Inflammatory macrophage (primary cell): ENCODE measurements at places on chromosomes 16 and 17.

- no peak for DNase-seq
Measured at GRCh38 chr16:9097266-9098219, 6.1 kb downstream of the HAPSTR1 start.

- DNase-seq = no peak
Measured at GRCh38 chr17:72604518-72604917, 483.7 kb downstream of the SOX9 start.

DNA sequence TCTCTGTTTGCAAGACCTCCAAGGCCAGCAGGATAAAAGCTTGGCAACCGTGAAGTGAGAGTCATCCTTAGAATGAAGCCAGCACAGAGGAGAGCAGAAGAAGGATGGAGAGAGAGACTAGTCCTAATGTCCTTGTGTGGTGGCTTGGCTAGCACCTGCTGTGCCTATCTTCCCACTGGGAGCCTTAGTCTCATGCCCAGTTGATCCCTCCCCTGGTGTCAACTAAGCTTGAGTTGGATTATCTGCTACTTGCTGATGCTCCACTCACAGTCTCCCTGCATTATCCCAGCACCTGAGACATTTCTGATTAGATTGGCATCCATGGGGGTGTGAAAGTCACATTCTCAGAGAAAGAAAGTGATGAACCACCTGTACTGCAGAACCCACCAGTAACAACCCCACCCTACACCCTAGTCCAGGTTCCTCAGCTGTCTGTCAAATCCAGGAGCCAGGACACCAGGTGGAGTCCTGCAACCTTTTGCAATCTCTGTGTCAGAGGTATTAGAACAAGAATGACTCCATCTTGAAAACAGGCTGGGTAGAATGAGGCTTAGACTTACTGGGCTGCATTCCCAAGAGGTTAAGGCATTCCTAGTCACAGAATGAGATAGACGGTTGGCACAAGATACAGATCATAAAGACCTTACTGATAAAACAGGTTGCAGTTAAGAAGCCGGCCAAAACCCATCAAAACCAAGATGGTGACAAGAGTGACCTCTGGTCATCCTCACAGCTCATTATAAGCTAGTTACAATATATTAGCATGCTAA, 460.2 kb upstream of the C16orf82 start:
- DNase-seq = no peak

DNA sequence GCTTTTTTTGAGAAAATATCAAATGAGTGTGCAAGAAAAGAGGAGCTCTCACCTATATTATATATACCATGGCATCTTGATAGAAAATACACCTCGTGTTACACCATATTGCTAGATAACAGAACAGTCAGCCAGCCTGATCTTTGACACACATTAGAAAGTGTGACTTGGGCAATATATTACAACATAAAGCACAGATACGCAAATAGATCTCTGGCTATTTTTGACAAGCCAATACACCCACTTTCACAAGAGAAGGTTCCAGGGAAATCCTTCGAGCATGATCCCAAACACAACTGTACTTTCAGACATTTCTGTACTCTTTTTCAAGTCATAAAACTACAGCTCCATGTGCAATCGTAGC, 9.4 kb downstream of the GGA2 start:
- peak; percentile 76 for DNase-seq

DNA sequence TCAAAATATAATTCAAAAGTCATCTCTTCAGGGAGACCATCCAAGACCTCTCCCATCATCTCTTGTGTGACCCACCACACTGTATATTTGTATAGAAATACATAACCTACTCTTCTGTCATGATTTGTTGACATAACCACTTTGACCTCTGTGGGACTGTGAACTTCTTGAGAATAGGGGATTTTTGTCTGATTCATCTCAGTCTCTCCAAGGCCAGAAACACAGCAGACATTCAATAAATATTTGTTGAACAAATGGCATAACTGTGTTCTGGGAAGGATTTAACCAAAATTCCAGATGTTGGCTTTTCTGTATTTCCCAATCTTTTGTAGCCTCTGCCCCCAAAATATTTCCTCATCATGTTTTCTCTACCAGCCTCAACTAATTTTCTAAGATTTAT, 169.7 kb downstream of the CDH11 start:
- DNase-seq = no peak

GRCh38 chr17:14201021-14201987, 35.4 kb downstream of the CDRT15 start:
- DNase-seq = peak; percentile 88

DNA sequence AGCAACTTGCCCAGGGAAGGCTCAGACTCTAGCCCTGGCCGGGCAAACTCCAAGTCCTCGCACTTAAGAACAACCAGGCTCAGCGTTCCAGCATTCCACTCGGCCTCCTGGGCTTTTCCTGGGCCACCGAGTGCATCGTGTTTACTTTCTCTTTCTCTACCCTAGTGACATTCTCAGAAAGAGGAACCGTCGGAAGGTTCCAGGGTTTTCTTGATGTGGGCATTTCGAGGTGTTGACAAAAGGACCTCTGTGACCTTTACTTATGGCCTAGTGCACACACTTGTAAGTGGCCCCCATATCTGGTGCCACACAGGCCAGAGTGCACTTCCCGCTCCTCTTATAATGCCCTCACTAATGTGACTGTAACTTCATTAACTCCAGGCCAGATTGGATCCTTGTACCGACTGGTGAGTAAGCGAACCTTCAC, 3.1 kb upstream of the BANP start:
- peak; percentile 68 for DNase-seq

- DNase-seq = no peak
Measured at GRCh38 chr17:34095106-34095505, 160.0 kb upstream of the CCL2 start.

DNA sequence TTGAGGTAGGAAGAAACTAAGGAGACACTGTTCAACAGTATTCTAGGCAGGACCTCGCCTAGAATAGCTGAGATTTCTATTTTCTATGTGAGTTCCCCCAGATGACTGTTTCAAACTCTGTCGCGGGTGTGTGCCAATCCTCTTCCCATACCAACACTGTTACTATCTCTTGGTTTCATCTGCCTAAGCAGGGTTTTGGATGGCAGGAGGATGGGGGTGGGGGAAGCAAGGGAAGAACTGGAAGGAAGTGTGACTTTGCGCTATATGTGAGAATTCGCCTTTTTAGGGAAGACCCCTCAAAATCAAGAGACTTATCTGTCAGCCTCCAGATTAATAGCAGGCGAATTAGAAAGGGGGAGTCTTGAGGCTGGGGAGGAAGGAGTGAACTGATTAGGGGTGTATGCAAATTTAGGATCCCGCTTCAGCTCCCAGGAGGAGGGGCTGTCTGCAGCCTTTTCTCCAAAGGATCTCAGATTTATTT, 521 bp upstream of the G6PC3 start:
- DNase-seq = peak; percentile 43

GRCh38 chr17:33970279-33970678, 284.8 kb upstream of the CCL2 start:
- DNase-seq = peak; percentile 44

- no peak for DNase-seq
Measured at GRCh38 chr16:86676254-86676670, 97.9 kb downstream of the FOXL1 start.

- no peak for DNase-seq
Measured at GRCh38 chr16:67169642-67170167, 633 bp upstream of the NOL3 start.

DNA sequence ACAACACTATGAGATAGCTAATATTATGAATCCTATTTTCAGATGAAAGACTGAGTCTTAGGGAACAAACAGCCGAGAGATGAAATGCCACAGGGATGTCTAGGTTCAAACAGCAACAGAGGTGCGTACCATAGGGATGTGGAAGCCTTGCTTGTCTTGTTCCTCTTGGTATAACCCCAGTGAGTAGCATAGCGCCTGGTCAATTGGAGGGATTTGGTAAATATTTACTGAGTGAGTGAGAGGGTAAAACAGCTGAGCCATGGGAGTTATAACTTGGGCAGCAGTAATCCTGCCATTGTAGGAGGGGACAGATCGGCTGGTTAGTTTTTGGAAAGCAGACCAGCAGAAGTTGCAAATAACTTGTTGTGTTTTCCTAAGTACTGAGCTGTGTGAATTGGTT, 80.2 kb downstream of the WWOX start:
- no peak for DNase-seq

- DNase-seq = no peak
Measured at GRCh38 chr16:3282103-3282729, 1.1 kb upstream of the ZNF263 start.

DNA sequence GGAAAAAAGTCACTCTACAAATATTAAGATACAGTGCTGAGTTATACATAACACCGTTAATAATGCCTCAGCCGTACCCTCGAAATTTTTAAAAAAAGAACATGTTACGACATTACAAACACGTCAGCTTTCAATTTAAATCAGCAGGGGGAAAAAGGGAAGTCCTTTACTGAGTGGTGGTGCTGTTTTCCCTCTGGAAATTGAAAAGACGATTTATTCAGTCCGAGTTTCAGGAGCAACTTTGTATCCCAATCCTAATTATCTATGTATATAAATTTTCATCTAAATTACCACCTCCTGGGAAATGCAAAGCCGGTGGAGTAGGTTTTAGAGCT, 1.3 kb downstream of the NETO2 start:
- DNase-seq = peak; percentile 59

- DNase-seq = peak; percentile 51
Measured at GRCh38 chr17:21210411-21211076, 3.4 kb downstream of the TMEM11 start.

DNA sequence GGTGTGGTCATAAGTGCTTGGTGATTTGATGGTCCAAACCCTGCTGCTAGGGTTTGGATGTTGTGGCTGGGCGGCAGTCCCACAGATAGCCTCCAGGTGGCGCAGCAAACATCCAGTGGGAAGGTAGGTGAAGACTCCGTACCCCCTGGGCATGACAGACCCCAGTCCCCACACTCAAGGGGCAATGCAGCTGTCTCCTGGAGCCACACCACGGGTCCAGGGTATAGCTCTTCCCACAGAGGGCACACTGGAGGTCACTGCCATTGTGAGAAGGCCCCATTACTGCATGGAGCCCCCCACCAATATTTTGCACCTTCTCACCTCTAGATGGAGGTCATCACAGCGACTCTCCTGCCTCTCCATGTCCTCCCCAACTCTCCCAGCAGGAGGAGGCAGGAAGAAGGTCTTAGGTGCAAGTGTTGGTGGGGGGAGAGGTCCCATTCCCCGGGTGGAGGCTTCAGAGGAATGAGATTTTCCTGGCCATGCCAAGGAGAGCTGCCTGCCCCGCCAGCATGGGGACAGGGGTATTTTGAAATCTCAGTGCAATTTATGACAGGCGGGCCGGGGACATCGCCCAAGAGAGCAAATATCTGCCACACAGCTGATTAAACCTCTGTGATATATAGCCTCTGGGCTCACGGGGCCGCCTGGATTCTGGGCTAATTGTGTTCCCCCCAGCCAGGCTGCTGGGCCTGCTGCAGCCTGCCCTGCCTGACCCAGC, 17.1 kb upstream of the C17orf113 start:
- peak; percentile 61 for DNase-seq
